ENCODE measurements at places on chromosomes 3 and 15.
A peak's percentile ranks its signal among the peaks of the same experiment; 100 is the strongest.

- no peak for DNase-seq
These were observed 797.1 kb downstream of the ROBO1 start for GRCh38 chr3:78970656-78971055.

DNA sequence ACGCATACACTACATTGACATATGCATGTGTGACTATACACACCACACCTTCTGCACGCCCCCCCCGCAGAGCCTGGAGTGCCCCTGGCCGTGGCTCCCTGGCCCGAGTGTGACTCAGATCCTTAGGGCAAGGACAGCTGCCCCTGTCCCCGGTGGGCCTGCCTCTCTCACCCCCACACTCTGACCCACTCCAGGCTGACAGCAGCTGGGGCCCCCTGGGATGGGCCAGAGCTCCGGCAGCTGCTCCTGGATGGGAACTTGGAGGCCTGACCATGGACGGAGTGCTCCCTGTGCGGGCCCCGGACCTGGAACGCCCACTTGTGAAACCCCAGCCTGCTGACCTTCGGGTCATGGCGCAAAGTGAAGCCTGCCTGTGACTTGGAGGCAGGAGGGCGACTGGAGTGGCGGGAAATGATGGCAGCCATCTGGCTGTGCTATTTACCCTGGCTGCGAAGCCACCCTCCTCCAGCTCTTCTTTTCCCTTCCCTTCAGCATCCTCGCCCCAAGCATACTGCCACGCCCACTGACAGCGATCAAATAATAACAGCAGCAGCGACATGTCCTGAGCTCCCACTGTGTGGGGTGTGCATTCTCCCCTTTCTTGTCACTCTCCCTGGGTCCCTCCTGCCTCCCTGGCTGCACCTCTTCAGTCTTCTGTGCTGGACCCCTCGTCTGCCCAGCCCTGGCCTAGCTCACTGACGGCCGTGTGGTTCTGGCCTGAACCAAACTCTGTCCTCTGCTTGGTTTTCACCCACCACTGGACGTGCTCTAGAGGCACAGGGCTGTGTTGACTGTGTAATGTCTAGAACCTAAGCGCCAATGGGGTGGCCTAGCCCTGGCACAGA, 90.7 kb upstream of the MEF2A start:
- no peak for DNase-seq

DNA sequence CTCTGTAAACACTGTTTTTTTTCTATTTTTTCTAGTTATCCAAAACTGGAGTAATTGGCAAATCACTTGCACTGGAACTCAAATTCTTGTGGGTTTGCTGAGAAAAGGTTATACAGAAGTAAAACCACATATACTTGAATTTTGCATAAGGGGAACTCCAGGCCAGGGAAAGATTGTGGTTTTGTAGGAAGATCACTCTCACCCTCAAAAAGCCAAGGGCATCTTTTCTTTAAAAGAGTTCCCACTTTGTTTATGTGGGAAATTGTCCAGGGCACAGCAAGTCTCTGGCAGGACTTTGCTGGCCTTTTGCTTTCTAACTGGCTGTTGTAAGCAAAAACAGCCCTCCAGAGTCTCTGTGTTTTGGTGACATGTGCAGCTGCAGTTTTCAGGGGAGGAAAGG, 340.3 kb upstream of the RBMS3 start:
- DNase-seq = peak; percentile 98

DNA sequence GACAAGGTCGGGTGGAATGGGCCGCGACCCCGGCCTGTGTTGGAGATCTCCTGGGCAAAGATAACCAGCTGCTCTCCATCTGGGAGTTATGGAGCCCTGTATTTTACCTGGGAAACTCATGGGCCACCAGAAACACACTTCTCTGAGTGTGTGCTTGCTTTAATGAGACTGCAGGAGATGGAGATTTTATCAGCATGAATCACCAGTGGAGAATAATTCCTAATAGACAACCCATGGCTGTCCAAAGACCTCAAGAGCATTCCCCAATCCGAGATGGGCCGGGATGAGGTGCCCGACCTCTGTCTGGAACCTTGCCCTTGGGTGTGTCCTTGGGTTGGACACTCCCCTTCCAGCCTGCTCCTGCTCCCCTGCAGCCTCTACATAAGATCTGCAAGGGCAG, 389.3 kb downstream of the GABRG3 start:
- DNase-seq = no peak

DNA sequence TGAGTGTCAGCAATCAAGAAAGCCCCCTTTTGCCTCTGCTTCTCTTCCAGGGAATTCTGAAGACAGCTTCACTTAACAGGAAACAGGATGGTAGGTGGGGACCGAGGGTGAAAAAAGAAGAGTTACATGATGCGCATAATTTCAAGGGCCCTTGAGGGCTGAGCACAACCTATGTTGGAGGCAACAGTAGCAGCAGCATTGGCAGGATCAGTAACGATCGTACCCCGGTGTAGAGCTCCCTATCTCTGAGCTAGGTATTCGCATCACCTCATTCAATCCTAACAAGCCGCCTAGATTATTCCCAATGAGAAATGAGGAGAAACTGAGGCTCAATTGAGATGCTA, 432 bp upstream of the RAD54L2 start:
- peak; percentile 9 for DNase-seq

DNA sequence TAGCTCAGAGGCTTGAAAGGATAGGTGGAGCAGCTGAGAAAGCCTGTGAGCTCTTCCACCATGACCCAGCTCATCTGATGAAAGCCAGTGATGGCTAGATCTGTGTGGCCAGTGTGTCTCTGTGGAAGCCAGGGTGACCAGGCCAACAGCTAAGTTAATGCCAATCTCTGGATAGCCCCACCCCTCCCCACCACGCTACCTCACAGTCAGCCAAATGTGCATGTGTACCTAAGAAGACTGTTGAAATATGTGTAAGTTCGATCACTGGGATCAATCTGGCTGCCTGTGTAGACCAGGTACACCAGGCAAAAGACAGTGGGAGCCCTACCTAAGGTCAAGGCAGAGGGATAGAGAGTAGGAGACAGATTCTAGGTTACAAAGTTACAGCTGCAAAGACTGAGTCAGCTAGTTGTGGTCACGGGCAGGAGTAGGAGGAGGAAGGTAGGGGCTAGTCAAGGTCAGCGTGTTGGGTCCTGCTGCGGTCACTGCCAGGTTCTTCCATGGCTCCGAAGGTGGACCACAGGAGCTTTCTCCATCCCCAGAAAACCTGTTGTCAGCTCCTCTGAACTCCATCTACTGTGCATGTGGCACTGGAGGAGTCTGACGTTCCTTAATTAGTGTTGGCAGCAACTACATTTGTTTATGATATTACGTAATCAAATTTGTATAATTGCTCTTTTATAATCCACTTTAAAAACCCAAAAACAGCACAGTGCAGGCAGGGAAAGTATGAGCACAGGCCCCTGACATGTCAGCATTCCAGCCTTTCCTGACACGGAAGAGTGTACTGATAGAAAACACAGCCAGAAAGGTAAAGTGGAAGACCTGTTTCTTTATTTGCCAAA, 318.0 kb downstream of the CLSTN2 start:
- no peak for DNase-seq

DNA sequence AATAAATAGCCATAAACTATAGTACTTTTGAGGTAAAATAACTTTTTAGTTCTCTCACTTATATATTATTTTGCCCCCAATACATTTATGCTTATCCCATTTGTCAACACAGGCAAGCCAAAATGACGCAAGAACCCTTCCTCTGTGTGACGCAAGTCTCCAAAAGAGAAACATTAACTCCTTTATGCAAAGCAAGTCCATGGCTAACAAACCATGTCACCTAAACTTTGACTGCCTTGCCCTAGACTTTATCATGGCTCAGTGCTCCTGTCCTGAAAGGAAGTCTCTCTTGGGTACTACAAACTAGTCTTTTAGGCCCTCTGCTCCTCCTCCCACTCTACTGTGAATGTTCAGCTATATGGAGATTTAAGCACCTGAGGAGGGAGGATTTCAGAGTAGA, 230.5 kb downstream of the UNC13C start:
- DNase-seq = no peak

- no peak for DNase-seq
These were observed 74.2 kb upstream of the SATB1 start for GRCh38 chr3:18499301-18499700.
